ENCODE measurements at places on chromosomes 13 and 19.

GRCh38 chr19:16825312-16826052 is 3.7 kb upstream of the SIN3B start:
- peak; percentile 51 for DNase-seq

- DNase-seq, result peak; percentile 23
Observed at GRCh38 chr19:3243819-3244700, 19.6 kb downstream of the CELF5 start.

DNA sequence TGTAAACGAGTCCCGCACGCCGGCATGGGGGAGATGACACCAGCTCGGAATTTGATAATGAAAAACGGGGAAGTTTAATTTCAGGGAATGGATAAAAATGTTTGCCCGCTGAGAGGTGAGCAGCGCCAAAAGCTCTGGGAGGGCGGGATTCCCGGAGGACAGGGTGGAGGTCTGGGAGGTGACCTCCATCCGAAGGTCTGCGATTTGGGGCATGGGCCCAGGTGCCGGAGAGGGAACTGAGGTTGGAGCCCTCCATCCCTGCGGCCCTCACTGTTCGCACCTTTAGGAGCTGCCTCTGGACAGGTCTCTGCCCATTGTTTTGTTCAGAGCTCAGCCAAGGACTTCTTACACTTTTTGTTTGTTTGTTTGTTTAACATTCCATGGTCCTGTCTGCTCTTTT is 129.8 kb downstream of the URI1 start:
- no peak for DNase-seq

- no peak for DNase-seq
Observed at GRCh38 chr13:44373601-44374347, at the start of gene SERP2. Gene SERP2 (plus strand): TSS chr13:44373824. CDS start chr13:44374026, 202 bp downstream.

DNA sequence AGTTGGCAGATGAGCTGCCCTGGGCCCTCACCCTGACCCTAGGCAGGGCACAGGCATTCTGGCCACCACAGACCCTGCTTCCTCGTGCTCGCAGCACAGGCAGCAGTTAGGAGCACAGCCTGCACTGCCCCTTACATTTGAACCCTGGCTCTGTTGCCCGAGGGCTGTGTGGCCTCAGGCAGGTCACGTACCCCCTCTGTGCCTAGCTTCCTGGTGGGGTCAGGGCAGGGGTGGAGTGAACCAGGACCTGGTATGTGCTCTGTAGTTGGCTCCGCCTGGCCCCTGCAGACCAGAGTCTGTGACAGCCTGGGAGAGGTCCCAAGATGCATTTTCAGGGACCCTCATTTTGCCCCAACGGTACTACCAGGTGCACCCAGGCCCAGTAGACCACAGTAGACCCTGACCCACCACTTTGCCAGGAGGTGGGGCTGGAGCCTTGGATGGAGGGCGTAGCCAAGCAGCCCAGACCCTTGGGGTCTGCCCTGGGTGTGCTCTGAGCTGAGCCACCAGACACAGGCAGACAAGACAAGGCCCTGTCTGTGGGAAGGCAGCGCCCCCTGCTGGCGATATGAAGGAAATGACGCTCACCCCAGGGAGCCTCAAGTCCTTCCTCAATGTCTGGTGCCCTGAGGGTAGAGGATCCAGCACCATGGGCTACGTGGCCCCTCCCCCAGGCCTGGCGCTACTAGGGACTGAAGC is 9.1 kb downstream of the LYL1 start:
- peak; percentile 60 for DNase-seq

- no peak for DNase-seq
Observed at GRCh38 chr13:46874006-46874405, 22.8 kb downstream of the HTR2A start.

GRCh38 chr13:52793515-52794061 is 54.0 kb upstream of the CNMD start:
- no peak for DNase-seq

GRCh38 chr13:36359301-36359950 is 13.2 kb upstream of the SPART start:
- no peak for DNase-seq

DNA sequence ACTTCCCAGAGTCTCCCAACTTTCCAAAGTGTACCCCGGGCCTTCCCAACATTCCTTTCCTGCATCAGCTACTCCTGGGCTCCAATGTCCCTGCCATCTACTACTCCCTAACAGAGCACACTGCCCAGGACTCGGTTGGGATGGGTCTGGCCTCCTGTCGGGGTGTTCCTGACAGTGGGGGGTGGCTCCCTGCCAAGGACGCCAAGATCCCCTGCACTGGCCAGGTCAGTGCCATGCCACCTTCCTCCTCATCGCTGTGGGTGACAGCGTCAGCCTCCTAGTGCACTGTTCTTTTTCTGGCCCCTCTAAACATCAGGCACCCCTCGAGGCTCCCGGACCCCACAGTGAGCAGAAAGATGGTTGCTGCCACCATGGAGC is 13.8 kb downstream of the EPS15L1 start:
- DNase-seq, result no peak

- no peak for DNase-seq
Observed at GRCh38 chr19:45118106-45118505, 25.1 kb downstream of the PPP1R37 start.

- no peak for DNase-seq
Observed at GRCh38 chr13:47306991-47307390, 410.1 kb upstream of the HTR2A start.

- DNase-seq, result no peak
Observed at GRCh38 chr19:7762719-7763293, at the start of gene CLEC4M. Gene CLEC4M (plus strand): TSS chr19:7763243. CDS start chr19:7763267, 24 bp downstream.

DNA sequence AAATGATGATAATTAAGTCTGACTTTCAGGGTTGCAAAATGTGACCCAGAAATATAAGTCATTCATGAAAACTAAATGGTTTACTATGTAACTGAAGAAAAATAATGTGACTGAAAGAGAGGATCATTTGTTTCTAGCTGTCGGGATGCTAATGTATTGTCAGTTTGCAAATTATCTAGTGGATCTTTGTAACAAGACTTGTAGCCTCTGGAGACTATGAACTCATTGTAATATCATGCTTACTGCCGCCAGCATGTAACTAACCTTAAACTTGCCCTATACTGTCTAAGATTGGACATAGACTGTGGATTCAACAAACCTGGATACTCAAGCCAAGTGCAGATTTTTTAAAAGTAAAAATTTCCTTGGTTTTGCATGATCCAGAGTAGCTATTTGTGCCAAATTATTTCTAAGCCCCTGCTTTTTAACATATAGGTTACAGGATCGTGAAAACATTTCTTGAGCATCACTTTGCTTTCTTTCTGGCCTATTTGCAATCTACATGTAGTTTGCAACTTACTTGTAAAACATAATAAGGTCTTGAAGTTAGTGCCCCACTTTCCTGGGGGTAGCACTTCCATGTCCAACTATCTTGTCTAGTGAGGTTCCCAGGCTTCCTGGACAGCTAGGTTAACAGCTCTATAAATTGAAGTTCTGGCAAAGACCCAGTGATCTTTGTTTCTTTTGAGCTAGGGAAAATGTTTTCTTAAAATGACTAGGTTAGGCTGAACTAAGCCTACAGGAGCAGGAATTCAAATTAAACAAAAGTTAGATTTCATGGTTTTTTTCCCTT is 3.3 kb upstream of the POSTN start:
- DNase-seq, result no peak

DNA sequence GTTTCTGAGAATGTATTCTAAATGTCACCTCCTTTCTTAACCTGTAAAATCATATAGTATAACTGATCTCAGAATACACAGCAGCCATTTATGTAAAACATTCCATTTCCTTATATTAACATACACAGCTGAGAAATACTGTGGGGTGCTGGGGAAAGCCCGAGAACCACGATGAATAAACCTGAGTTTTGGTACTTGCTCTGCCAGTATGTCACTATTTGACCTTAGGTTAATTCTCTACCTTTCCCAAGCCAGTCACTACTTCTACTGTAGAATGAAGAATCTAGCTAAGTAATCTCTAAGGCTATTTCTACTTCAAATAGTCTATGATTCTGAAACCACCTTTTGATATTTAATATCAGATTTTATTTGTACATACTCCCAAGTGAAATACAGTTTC is 173.7 kb downstream of the TBC1D4 start:
- DNase-seq, result no peak

DNA sequence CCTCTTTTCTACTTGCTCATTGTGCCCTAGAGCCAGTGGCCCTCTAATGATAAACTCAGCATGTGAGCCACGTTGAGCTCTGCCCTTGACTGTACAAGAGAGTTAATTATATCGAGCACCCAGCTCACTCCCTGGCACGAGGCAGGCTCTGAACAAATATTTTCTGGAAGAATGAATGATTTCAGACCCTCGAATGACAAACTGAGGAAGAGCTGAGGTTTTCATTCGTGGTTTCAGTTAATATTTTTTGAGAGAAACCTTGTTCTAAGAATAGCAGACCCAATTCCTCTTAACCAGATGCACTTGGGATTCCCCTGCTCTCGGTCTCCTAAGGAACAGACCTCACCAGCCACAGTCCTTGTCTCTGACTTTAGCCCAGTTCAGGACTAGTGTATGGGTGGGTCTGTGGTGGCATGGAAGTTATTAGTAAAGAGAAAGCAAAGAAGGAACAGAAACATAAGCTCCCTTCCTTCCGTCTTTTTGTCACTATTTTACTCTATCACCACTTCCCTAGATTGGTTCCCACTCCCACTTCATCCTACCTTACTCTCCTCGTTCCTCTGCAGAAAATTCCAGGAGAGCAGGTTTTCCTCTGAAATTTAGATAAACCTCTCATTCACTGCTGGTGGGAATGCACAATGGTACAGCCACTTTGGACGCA is 22.1 kb upstream of the WDFY2 start:
- DNase-seq, result no peak

- no peak for DNase-seq
Observed at GRCh38 chr13:32299893-32300292, 15.3 kb downstream of the ZAR1L start.

DNA sequence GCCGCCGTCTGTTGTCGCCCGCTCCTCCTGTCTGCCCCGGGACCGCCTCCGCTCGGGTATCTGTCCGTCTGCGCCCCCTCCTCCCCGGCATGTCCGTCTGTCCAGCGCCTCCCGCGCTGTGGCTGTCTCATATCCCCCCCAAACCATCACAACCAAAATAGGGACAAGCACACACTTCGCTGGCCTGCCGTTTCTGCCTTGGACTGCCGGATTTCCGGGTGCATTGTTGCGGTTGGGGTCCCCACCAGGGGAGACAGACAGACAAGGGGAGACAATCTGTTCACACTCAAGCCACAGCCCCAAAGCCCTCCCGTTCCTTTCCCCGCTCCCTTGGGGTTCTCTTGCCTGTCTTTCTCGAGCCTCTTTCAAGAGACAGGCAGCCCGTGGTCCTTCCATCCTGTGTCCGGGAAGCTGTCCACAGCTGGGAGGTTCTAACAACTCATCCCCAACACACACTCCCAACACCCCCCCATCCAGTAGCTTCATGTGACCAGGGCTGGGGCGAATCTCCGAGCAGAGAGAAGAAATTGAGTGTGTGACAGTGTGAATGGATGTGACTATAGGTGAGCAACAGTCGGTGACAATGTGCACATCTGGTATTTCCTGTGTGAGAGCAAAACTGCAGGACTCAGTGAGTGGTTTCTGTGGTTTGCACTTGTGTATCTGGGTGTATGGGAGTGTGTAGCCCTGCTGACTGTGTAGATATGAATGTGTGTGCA is 16.5 kb upstream of the FOSB start:
- DNase-seq, result no peak

DNA sequence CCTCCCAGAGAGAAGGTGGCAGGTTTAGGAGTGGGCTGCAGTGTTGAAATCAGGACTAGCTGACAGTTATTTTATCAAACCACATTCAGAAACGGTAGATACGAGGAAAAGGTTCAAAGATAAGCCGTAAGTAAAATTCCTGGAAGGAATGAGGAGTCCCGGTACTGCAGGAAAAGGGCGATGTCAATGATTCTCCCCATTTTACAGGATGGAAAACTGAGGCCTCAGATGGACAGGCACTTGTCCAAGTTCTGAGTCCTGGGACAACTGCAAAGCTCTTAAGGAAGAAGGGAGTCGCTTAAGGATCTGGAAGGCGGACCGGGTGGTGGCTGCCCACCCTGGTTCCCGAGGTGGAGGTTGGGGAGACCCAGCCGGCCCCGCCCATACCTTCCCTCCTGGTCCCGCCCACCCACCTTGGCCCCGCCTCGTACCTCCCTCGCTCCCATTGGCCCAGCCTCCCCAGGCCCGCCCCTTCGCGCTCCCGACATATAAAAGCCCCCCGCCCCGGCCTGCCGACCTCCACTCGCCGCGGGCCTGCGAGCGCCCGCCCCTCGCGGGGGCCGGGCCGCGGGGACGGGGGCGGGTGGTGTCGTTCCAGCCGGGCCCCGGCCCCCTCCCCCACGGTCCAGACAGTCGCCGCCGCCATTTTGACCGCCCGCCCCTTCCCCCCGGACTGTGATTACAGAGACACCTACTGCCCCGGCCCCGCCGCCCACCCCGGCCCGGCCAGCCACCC is 603 bp downstream of the RFX1 start:
- DNase-seq, result peak; percentile 45

- DNase-seq, result no peak
Observed at GRCh38 chr13:35832551-35832950, 298.6 kb downstream of the DCLK1 start.

- DNase-seq, result no peak
Observed at GRCh38 chr13:48630773-48631172, 23.0 kb upstream of the CYSLTR2 start.

- no peak for DNase-seq
Observed at GRCh38 chr13:48586591-48587103, 53.8 kb upstream of the RCBTB2 start.

DNA sequence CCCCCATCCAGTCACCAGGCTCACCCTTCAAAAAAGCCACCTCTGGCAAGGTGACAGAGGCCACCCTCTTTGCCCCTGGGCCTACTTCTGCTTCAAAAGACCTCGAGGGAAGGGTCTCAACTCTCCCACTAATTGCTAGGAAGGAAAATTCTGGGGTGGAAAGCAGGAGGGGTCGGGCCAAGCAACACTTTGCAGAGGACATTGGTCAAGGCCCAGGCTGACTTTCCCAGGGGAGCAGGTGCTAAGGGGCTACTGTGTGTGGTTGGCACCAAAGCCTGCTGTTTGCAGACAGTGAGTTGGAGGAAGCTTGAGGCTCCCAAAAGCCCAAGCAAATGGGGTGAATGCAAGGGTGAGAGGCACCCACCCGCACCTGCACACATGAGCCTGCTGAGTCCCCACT is 28.6 kb upstream of the VSTM2B start:
- no peak for DNase-seq

- no peak for DNase-seq
Observed at GRCh38 chr13:46329624-46330023, 57.4 kb downstream of the RUBCNL start.

DNA sequence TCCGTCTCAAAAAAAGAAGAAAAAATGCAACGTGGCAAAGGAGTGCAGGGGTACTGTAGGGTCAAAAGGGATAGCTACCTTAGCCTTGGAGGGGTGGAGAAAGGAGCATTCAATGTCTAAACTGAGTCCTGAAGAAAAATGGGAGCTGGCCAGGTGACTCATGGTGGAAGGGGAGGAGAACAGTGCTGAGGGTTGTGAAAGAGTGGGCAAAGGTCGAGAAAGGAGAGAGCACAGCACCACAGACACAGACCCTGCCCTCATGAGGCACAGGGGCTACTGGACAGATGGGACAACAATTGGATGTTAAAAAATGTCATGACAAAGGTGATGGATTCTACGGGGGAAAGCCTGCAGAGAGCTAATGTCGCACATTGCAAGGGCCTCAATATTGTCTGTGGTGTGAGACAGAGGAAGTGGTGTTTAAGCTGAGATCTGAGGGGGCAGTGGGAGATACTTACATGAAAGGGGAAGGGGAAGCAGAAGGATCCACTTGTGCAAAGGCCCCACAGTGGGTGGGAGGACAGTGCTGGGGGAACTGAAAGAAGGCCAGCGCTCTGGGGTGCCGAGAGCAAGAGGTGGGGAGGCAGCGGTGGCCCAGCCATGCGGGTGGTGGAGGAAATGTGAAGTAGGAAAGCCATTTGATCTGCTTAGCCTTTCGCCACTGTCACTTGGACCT is 42.9 kb upstream of the URAD start:
- no peak for DNase-seq

- DNase-seq, result peak; percentile 6
Observed at GRCh38 chr19:17681505-17682125, 6.5 kb downstream of the UNC13A start.
